ENCODE measurements at places on chromosomes 2 and 18.
A peak's percentile ranks its signal among the peaks of the same experiment; 100 is the strongest.

- DNase-seq: no peak
Measured at GRCh38 chr2:112666761-112667122, 21.0 kb downstream of the SLC20A1 start.

- DNase-seq: no peak
Measured at GRCh38 chr2:112259509-112260294, 4.9 kb upstream of the ZC3H8 start.

GRCh38 chr2:128603411-128603924 is 284.8 kb upstream of the HS6ST1 start:
- no peak for DNase-seq

DNA sequence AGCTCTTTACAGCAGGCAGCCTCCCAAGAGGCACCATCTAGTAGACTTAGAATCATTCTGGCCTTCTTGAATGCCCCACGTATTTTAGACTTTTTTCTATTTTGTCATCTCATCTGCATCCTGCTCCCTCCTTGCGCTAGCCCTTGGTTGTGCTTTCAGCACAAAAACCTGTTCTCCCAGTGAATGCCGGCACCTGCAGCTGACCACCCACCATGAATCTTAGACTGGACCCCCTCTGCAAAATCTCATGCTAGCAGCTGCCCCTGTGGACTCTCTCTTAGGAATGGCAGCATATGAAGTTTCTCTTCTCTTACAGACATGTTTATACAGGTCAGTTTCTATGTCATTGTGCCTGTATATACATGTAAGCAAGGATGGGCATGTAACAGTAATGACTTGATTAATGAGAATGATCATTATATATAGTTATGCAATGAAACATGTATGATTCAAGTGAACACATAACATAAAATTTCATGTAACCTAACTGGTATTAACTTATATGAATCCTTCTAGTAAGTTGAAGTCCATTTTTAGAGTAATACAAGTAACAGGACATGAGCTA is 159.8 kb downstream of the SUCLG1 start:
- no peak for DNase-seq

- no peak for DNase-seq
Measured at GRCh38 chr2:135050684-135051083, 1.4 kb upstream of the RAB3GAP1 start.

- DNase-seq: no peak
Measured at GRCh38 chr2:98896944-98897343, 39.1 kb downstream of the CRACDL start.

DNA sequence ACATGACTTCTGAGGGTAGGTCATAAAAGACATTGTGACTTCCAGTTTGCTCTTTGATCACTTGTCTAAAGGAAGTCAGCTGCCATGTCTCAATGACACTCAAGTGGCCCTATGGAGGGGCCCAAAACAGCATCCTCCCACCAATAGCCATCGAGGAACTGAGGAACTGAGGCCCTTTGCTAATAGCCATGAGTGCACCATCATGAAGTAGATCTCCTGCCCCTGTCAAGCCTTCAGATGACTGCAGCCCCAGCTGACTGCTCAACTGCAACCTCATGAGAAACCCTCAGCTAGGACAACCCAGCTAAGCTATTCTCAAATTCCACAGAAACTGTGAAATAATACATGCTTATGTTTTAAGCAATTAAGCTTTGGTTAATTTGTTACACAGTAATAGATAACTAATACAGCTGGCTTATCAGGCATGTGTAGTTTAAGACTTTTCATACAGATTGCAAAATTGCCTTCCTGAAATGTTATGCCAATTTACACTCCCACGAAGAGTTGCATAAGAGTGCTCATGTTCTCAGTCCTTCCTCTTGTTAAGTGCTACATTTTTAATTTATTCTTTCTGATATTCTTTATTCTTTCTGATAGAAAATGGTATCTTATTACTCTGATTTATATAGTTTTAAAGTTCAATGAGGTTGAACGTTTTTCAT is 105.6 kb upstream of the NDUFV2 start:
- DNase-seq: no peak

DNA sequence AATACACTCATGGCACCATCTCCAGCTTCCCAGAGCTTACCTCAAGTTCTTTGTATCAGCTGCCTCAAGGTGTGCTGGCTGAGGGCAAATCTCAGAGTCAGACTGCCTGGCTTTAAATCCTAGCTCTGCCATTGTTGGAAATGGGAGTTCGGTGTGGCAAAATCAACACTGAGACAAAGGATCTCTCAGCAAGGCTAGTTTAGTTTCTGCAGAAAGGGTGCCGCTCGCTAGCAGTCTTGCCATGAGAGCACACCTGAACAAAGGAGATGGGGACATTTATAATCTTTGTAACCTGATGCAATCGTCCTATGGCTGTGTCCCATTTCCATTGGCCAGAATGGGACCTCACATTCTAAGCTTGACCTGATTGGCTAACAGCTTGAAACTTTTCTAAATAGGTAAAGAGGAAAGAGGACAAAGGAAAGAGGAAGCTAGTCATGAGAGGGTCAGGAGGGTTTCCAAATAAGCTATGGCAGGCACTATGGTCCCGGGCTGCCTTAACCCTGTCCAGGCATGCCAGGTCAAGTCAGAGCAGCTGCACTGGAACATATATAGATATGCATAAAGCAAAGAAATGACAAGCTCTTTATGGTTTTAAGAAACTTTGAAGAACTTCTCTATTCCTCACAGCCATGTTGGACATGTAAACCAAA is 4.3 kb upstream of the UBE2F start:
- DNase-seq: no peak

GRCh38 chr2:6977786-6978185 is 60.6 kb downstream of the RNF144A start:
- DNase-seq: no peak

- no peak for DNase-seq
Measured at GRCh38 chr2:235606004-235606715, 112.3 kb downstream of the AGAP1 start.

DNA sequence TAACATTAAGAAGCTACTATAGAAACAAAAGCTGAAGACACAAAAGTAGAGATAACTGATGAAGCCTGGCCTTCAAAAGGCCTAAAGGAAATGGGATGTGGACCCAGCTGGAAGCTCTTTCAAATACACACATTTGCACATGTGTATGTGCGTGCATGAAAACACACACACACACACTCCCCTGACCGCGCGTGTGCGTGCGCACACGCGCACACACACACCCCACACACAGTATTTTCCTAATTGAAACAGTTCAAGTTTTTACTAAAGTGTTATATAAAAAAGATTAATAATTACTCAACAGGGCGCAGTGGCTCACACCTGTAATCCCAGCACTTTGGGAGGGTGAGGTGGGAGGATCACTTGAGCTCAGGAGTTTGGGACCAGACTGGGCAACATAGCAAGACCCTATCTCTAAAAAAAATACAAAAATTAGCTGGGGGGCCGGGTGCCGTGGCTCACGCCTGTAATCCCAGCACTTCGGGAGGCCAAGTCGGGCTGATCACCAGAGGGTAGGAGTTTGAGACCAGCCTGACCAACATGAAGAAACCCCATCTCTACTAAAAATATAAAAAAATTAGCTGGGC is 111.5 kb downstream of the PLEKHM3 start:
- DNase-seq: no peak

GRCh38 chr2:153477636-153478288 is 800 bp downstream of the RPRM start:
- no peak for DNase-seq

DNA sequence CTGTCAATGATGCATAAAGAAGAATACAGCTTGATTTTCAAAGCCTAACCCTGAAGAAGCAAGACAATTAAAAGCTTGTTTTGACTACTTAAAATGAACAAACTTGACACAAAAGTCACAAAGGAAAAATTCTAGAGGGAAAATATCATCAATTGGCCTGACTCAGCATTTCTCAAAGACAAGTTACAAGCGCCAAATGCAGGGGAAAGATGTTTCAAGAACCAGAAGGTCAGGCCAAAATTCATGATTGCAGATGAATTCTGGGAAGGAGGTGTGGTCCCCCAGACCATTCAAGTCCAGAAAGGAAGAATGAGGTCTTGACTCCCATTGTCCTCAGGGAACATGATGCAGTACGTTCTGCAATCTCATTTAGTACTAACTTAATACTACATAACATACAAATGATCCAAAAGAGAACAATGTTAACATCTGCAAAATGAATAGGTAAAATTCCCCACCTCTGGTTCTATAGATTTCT is 64.5 kb downstream of the FAM210A start:
- no peak for DNase-seq

GRCh38 chr2:8565399-8566154 is 116.3 kb upstream of the ID2 start:
- DNase-seq: no peak

GRCh38 chr2:218347172-218347571 is 9.5 kb upstream of the CATIP start:
- DNase-seq: no peak

DNA sequence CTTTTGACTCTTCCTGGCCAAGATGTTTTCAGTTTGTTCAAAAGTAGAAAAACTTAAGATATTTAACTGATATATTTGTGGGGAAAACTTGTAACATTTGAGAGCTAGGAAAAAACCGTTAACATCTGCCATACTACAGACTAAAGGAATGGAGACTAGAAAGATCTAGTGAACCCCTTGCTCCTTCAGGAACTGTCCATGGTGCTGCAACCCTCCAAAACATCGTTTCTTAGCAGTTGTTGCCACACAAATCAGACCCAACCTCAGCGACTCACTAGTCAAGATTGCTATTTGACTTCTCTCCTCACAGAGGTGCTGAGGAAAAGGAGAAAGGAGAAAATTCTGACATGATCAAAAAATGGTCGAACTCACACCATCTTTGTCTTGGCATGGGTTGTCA is 393.8 kb upstream of the LYPD1 start:
- no peak for DNase-seq

DNA sequence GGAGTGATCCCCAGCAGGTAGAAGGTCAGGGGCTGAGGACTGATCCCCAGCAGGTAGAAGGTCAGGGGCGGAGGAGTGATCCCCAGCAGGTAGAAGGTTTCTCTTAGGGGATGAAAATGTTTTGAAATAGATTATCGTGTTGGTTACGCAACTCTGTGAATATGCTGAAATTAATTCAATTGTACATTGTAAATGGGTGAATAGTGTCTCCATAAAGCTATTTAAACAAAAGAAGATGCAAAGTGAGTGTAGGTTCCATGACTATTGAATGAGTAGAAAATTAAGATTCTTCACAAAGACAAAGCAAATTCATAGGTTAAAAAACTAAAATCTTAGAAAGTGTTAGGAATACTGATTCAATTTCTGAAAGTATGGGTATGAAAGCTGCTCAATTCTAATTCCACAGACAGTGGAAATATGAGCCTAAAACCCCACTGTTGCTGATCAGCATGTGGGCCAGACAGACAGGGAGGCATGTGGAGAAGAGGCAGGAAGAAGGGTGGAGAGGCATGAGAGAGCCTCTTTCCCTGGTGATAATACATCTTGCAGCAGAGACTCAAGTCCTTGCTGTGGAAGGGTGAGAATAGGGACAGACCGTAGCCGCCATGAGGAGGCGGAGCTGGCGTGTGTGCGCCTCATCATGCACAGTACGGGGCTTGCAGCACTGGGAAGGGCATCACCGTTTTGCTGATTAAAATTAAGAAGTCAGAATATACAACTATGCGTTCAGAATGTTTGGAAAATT is 85.9 kb upstream of the NFATC1 start:
- no peak for DNase-seq

GRCh38 chr18:58785171-58785805 is 79.4 kb upstream of the ZNF532 start:
- DNase-seq: peak; percentile 51
